Fibroblast of villous mesenchyme (primary cell): ENCODE measurements at places on chromosomes 16 and 17. TPM values are rescaled to one million over a fixed set of nuclear protein-coding genes. Genes with fewer than 3 reads are reported as not detected.

The STAT3 gene
- 113 and 180 TPM in 2 replicates for total RNA-seq

The UNC13D gene
- 0.86 and 1.6 TPM in 2 replicates for total RNA-seq

The PRSS36 gene
- total RNA-seq, result under 0.01 and 0.32 TPM in 2 replicates

The TNFRSF17 gene
- not detected in 2 replicates for total RNA-seq

The SALL1 gene
- total RNA-seq, result 3.5 and 4.5 TPM in 2 replicates

The CACNA1G gene
- total RNA-seq, result under 0.01 and 0.43 TPM in 2 replicates
